ENCODE measurements at places on chromosomes 16 and 17.

- no peak for DNase-seq
Observed at GRCh38 chr16:23052908-23053580, 96.2 kb downstream of the USP31 start.

- DNase-seq, result peak; percentile 63
Observed at GRCh38 chr16:22356930-22357634, 17.3 kb downstream of the CDR2 start.

- DNase-seq, result peak; percentile 97
Observed at GRCh38 chr17:43021741-43022512, at the start of gene VAT1. Gene VAT1, minus strand, starts transcription at chr17:43022385. Its CDS starts 63 bp downstream, at chr17:43022322.

GRCh38 chr16:67481561-67482232, 740 bp upstream of the ATP6V0D1 start:
- no peak for DNase-seq

GRCh38 chr17:61456688-61457225, 4.5 kb downstream of the TBX4 start:
- DNase-seq, result peak; percentile 55

DNA sequence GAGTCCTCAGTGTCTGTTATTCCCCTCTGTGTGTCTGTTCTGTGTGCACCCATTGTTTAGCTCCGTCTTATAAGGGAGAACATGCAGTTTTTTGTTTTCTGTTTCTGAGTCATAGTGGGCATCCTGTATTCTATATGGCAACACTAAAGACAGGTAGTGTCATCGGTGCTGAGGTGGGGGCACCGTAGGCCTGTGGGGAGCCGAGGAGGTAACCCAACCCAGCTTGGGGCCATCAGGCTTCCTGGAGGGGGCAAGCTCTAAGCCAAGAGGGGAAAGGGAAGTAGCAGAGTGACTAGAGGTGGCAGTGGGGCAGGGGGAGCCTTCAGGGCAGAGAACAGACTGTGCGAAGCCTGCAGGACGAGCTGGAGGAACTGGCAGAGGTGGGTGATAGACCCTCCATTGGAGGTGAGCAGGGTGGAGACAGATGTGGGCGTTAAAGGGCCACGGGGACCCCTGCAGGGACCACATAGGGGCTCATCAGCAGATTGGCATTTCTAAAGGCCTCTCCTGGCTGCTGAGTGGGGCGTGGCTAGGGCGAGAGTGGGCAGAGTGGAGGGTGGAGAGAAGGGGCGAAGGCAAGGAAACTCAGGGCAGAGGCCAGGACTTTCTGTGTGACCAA, 36.5 kb downstream of the CPNE2 start:
- DNase-seq, result no peak

DNA sequence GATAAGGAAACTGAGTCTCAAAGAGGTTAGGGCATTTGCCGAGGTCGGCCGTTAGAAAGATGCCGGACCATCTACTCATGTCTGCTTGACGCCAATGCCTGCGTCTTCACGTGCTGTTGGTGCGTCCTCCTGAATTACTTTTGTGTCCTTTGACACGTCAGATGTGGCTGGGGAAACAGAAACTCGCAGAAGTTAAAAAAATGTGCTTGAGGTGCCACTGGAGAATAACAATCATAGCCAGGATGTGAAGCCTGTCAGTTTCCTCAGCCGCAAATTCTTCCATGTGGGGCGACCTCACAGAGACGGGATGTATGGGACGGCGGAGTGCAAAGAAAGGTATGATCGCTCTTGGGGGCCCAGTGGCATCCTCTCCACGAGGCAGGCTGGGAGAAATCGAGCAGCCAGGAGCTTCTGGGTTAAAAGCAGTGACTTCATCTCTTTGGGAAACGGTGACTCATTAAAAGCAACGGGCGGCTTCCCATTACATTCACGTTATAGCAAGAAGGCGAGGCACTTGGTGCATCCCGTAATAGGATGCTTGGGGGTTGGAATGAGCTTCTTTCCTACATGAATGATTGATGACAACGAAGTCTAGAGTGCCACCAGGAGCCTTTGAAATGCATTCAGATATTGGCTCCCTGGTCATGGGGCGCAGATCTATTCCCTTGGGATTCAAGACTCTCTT, 67.8 kb downstream of the BMERB1 start:
- DNase-seq, result no peak

GRCh38 chr16:16923479-16923878, 544.5 kb downstream of the NPIPA7 start:
- DNase-seq, result no peak

DNA sequence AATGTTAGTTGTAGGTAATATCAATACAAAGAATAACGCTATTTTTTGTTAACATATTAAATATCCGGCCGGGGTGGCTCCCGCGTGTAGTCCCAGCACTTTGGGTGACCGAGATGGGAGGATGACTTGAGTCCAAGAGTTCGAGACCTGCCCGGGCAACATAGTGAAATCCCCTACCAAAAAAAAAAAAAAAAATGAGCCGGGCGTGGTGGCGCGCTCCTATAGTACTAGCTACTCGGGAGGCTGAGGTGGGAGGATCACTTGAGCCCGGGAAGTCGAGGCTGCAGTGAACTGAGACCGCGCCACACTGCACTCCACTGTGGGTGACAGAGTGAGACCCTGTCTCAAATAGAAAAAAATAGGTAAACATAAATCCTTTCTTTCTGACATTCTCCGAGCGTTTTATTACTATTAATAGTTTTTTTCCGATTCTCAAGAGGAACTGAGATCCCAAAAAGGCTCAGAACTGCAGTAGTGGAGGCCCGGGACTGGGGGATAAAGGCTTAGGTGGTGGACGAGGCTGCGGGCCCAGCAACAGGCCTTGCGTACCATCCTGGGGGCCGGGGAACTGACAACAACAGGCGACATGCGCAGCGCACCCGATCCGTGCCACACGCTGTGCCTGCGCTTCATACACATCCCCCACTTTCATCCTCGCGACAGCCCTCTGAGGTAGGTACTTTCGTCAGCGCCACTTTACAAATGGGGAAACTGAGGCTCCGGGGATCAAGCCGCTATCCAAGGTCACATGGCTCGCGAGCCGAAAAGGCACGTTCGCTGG, 919 bp downstream of the N4BP1 start:
- DNase-seq, result peak; percentile 62

DNA sequence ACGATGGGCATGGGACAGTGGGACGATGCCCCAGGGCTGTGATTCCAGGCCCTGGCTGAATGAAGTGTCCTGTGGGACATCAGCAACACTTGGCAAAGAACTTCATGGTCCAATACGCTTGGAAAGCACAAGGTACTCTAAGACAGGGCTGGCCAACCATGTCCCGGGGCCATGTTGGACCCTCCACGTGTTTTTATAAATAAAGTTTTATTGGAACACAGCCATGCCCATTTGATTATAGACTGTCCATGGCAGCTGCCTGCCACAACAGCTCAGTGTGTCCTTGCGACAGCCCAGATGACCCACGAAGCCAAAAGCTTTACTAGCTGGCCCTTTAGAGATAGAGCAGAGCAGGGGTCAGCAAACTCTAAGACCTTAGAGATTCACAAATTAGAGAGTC, 282.1 kb downstream of the C16orf95 start:
- no peak for DNase-seq

DNA sequence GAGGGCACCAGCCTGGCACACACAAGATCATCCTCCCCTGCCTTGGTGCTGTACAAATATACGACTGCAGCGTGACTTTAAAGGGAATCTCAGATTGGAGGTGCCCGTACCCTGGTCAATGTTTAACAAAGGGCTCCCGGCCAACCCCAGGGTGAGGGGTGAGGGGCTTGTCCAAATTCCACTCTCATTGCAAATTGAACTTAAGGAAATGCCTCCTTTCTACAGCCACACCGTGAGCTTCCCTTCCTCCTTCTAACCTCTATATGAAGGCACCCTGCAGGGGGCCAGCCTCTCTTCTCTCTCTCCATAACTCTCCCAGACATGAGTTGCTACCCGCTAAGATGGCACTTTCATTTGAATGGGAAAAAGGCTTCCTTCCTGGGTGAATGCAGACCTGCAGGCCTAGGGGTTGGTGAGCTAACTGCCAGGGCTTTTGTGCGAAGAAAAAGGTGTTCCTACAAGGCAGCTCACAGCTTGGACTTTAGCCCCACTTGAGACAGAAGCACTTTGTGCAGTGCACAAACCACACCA, 76.6 kb downstream of the IRF8 start:
- DNase-seq, result no peak

- DNase-seq, result no peak
Observed at GRCh38 chr16:28062261-28062846, 1.2 kb downstream of the GSG1L start.

DNA sequence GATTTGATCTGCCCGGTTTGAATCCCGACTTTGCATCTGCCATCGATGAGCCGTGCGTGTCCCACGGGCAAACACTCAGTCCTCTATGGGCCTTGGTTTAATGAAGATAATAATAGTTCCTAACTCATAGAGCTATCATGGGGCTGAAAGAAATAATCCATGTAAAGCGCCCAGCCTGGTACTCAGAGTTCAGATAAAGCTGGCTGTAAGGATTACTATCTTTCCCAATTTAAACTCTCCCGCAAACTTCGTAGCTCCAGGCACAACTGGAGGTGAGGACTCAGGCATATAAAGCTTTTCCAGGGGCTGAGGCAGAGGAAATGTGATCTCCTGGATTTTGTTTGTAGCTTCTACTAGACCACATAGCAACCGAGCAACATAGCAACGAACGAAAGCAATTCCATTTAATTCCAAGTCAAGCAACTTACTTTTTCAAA, 16.3 kb downstream of the ALOX15 start:
- no peak for DNase-seq

DNA sequence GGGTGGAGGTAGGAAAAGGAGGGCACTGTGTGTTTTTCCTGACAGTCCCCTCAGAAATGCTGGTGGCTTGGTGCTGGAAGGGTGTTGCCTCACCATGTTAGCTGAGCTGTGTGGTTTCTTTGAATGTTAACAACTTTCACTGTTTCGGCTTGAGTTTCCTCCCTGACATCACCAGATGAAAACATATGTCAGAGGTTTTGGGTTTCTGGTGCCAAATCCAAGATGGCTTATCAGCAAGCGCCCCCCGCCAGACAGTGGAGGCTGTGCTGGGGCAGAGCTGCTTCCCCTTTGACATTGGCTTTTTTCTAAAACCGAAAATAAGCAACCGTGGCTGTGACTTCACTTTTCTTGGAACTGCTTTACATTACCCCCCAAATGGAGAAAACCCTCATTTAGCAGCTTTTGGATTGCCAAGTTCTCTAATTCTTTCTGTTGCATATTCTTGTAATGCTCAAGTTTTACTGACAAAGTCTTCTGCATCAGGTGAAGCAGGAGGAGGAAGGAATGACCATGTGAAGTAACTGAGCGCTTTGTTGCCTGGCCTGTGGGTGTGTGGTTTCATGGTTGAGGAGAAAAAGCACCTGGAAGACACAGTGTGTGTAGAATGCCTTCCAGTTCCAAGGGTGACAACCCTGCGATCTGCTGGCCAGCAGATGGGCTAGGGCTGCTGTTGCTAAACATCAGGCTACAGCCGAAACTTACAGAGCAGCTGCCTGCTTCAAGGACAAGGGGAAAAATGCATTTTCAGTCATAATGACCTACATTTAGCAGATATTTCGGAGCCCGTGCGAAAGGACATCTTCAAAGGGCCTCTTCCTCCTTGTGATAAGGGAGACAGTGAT, 9.7 kb downstream of the RMI2 start:
- no peak for DNase-seq

GRCh38 chr17:15659236-15659635, 24.9 kb downstream of the TRIM16 start:
- DNase-seq, result no peak

- DNase-seq, result peak; percentile 75
Observed at GRCh38 chr16:88705801-88706228, 393 bp downstream of the RNF166 start.

GRCh38 chr17:64063088-64063487, 42.7 kb upstream of the ICAM2 start:
- DNase-seq, result no peak

DNA sequence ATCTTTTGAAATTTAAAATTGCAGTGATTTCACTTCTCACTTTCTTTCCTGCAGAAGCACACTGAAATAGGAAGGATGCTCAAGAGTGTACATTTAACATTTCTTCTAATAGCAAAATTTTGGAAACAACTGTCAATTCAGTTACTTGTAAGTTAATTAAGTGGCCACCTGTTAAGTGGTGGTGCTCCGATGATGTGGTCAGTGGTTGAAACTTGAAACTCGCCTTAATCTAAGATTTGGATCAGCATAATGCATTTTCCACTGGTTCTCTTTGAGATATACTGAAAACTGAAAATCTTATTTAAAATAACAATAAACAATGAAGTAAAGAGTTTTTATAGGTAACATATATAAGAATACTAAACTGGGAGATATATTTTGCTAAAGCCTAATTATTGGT, 7.0 kb upstream of the MYH8 start:
- DNase-seq, result no peak
